ENCODE measurements at places on chromosomes 5 and 9.
A peak's percentile ranks its signal among the peaks of the same experiment; 100 is the strongest.

DNA sequence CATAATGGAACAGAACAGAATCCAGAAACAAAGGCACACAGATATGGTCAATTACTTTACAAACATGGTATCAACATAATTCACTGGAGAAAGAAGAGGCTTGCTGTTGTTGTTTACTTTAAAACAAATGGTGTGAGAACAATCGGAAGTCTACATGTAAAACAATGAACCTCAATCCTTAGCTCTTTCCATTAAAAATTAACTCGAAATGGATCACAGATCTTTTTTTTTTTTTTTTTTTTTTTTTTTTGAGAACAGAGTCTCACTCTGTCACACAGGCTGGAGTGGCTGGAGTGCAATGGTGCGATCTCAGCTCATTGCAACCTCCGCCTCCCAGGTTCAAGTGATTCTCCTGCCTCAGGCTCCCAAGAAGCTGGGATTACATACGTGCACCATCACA, 9.8 kb downstream of the SEMA4D start:
- no peak for DNase-seq

DNA sequence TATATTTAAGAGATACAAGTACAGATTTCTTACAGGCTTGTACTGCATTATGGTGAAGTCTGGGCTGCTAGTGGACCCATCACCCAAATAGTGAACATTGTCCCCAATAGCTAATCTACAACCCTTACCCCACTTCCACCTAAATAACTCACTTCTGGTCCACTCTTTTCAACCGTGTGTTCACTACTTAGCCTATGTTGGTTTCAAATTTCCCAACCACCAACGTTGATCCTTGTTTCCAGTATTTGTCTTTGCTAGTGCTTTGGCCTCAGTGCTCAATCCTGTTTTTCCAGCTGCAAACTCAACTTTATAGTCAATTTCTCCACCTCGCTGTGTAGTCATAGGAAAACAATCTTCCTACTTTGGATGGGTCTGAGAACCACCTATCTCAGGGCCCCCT, 45.3 kb upstream of the TTC39B start:
- no peak for DNase-seq

DNA sequence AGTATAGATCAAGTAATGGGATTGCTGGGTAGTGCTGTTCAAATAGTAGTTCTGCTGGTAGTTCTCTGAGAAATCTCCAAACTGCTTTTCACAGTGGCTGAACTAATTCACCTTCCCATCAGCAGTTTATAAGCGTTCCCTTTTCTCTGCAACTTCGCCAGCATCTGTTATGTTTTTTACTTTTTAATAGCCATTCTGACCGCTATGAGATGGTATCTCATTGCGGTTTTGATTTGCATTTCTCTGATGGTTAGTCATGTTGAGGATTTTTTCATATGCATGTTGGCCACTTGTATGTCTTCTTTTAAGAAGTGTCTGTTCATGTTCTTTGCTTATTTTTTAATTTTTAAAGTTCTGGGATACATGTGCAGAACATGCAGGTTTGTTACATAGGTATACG, 279.2 kb upstream of the NREP start:
- DNase-seq: no peak

- DNase-seq: no peak
Measured at GRCh38 chr5:21391506-21391905, 1403.5 kb upstream of the CDH18 start.

- DNase-seq: no peak
Measured at GRCh38 chr9:88481933-88482332, 53.0 kb upstream of the NXNL2 start.

GRCh38 chr5:96115147-96115807, 153.6 kb upstream of the ELL2 start:
- DNase-seq: no peak

- DNase-seq: no peak
Measured at GRCh38 chr5:96149021-96149420, 187.4 kb upstream of the ELL2 start.

DNA sequence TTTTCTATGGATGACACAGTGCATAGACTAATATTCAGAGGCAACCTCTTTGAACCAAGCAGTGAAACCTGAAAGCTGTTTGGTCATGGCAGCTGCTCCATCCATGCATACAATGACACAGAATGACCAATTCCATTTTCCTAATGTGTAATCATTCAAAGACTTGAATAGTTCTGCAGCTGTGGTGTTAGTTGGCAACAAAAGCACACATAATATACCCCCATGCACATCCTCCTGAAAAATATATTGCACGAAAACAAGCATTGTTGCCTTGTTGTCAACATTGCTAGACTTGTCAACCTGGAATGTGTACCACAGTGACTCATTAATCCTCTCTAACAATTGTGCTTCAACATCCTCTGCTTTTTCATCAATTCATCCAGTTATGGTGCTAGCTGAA, 71.0 kb upstream of the SEMA6A start:
- DNase-seq: no peak

DNA sequence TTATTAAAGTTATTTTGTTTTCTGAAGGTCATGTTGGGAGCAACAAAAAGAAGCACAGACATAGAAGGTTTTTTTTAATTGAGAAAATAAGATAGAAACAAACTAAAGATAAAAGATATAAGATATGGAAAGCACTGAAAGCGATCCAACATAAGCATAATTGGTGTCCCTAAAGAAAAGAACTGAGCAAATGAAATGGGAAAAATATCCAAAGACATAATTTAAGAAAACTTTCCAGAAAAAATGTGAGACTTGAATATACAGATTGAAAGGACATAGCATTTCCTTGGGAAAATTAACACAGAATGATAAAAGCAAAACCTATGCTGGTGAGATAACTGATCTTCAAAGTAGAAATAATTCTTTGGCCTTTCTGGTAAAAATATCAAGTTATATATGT, 289.3 kb downstream of the KIAA0825 start:
- DNase-seq: peak; percentile 28

GRCh38 chr9:6733831-6734230, 23.9 kb upstream of the KDM4C start:
- DNase-seq: no peak

DNA sequence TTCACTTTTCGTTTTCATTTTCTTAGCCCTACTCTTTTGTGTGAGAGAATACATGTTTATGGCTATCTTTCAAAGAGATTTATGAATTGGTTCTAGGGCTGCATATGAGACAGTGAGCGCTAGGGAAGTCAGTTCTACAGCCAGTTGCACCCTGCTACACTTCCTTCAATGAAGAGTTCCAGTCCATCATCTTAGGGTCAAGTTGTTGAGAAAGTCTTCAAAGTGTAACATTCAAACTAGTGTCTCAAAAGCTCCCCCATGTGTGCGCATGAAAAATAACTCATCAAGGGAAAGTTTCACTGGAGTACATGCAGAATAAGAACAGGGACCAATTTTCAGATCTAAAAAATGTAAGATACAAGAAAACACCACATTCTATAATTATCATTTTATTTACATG, 317.2 kb downstream of the DEPDC1B start:
- DNase-seq: no peak

DNA sequence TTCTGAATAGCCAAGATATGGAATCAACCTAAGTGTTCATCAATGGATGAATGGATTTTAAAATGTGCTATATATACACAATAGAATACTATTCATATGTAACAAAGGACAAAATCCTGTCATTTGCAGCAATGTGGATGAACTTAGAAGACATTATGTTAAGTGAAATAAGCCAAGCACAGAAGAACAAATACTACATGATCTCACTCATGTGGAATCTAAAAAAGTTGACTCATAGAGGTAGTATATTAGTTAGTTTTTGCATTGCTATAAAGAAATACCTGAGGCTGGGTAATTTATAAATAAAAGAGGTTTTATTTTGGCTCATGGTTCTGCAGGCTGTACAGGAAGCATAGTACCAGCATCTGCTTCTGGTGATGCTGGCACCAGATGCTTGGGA, 8.1 kb downstream of the CATSPER3 start:
- no peak for DNase-seq

- DNase-seq: no peak
Measured at GRCh38 chr5:9170026-9170425, 375.8 kb downstream of the SEMA5A start.

- DNase-seq: no peak
Measured at GRCh38 chr5:180688330-180689070, 39.1 kb upstream of the FLT4 start.
